Activated CD8-positive, alpha-beta T cell treated with anti-CD3 and anti-CD28 coated beads for 36 hours (primary cell): ENCODE measurements at places on chromosomes 2 and 18. TPM values are rescaled to one million over a fixed set of nuclear protein-coding genes. Genes with fewer than 3 reads are reported as not detected.
A peak's percentile ranks its signal among the peaks of the same experiment; 100 is the strongest.

KCNE4 gene
- total RNA-seq = not detected

LIMS3 gene
- total RNA-seq = 0.74 TPM

TFPI gene
- total RNA-seq = not detected

DNA sequence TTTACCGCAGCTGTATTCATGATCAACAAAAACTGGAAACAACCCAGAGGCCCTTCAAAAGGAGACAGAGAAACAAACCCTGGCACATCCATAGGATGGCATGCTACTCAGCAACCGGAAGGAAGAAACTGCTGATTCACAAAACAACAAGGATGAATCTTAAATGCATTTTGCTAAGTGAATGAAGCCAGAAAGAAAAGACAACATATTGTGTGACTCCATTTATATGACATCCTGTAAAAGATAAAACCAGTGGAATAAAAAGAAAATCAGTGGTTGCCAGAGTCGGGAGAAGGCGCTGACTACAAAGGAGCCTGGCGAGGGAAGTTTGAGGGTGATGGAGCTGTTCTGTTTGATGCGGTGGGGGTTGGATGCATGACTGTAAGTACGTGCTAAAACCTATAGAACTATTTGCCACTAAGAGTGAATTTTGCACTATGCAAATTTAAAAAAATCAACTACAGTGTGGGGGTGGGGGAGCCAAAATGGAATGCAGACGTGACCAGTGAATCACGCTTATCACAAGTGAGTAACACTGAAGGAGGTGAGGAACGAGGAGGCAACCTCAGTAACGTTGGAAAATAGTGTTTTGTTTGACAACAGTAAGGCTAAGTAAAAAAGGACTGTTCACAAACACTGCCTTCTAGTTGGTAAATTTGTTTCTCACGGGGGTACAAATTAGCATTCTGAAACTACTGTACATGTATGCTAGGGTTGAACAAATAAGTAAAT is 108.9 kb downstream of the INHBB start:
- no peak for DNase-seq
- peaks cover 2% of the 10 kb centered on the region for H3K27me3 ChIP-seq
- H3K27ac ChIP-seq = no peak overlapping the region
- H3K4me3 ChIP-seq = no peak overlapping the region
- no peaks in the 10 kb centered on the region for H3K4me1 ChIP-seq

GRCh38 chr2:27441958-27442919 is at the start of gene KRTCAP3:
TSS of gene KRTCAP3 (plus strand) at chr2:27442381. CDS start at chr2:27442413, 32 bp downstream.
- no peak for DNase-seq
- peak within 1 kb of the TSS; percentile 13 for H3K27ac ChIP-seq
- no peaks in the 10 kb centered on the region for H3K27me3 ChIP-seq

- peaks cover 36% of the 10 kb centered on the region for H3K4me1 ChIP-seq
- no peak overlapping the region for H3K4me3 ChIP-seq
- H3K27ac ChIP-seq = no peak overlapping the region
- H3K36me3 ChIP-seq = peaks cover 12% of the 10 kb centered on the region
These were observed 3.3 kb downstream of the PPP1R7 start for GRCh38 chr2:241153616-241154015.

DNA sequence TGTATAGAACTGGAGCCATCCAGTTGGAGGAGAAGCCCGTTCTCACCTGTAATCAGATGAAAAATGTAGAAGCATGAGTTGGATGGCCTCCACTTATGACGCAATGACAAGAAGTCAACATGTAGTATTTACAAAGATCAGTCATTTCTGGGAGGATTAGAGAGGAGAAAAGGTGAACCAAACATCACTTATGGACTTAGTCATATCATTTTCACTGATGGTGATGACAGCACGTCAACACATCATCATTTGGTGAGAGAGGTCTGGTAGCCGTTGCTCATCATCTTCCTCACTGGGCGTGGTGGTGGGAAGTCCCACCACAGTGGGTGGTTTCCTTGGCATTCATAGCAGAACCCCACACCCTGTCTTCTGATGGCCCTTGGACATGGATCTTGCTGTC is 264.2 kb upstream of the EPAS1 start:
- H3K36me3 ChIP-seq = no peaks in the 10 kb centered on the region
- peak overlapping the region; percentile 65 for H3K27ac ChIP-seq
- H3K4me1 ChIP-seq = peaks cover 6% of the 10 kb centered on the region
- H3K27me3 ChIP-seq = no peaks in the 10 kb centered on the region
- peak; percentile 73 for DNase-seq

- no peaks in the 10 kb centered on the region for H3K36me3 ChIP-seq
- DNase-seq = no peak
- no peak overlapping the region for H3K27ac ChIP-seq
- no peaks in the 10 kb centered on the region for H3K27me3 ChIP-seq
- peaks cover 4% of the 10 kb centered on the region for H3K4me1 ChIP-seq
These were observed 92.8 kb downstream of the RTN4 start for GRCh38 chr2:54957321-54957999.

GRCh38 chr2:116133381-116133942 is 1681.0 kb upstream of the DDX18 start:
- no peaks in the 10 kb centered on the region for H3K27me3 ChIP-seq
- H3K27ac ChIP-seq = no peak overlapping the region
- H3K36me3 ChIP-seq = no peaks in the 10 kb centered on the region
